HT1080 (cell line): ENCODE measurements at places on chromosomes 16 and 17.
A peak's percentile ranks its signal among the peaks of the same experiment; 100 is the strongest.

DNA sequence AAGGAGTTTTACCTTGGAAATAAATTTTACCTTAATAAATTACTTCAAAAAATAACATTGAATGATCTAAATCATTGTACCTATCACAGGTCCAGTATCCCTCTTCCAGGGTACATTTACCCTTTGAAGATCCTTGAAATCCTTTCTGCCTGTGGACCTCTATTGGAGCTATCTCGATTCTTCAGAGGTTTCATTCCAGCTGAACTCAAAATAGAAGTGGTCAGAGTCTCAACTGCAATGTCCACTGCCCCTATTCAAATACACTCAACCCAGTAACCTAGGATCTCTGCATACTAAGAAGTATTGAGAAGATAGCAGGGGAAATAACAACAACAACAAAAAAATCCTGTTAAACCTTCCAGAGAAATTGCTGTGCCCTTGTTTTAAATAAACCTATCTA is 9.3 kb downstream of the ABCA5 start:
- no peak for DNase-seq

GRCh38 chr17:7555320-7555948 is 3.1 kb upstream of the TNFSF13 start:
- DNase-seq = no peak

DNA sequence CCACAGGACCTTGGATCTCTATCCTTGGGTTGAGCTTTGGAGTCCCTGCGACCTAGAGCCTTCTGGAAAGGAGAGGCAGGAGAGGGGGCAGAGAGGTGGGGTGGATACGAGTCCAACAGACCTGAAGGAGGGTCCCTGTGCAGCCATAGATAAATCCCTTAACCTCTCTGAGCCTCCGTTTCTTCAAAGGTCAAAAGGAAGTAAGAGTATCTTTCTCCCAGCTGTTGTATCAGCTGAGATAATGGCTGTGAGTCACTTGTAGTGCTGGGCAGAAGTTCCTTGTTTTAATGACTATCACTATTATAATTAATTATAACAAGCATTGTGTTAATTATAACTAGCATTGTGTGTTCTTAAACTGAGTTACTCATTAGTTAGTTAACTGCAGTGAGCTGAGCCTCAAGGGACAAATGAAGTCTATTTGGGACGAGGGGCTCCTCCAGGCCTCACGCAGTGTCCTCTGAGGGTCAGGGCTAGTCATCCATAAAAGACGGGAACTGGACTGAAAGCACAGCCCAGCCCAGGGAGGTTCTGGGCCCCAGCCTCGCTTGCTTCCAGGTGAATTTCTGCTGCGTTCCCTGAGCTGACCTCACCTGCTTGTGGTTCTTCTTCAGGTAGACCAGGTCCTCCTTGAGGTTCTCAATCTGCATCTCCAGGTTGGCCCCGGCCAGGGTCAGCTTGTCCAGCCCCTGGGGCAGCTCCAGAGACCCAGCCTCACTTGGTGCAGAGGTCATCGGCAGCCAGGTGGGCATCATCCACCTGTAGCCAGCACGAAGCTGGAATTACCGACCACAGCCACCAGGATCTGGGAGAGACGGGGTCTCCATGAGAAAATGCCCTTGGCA is 5.7 kb upstream of the KRT17 start:
- no peak for DNase-seq

GRCh38 chr16:87328846-87329245 is 11.7 kb upstream of the C16orf95 start:
- no peak for DNase-seq

- peak; percentile 48 for DNase-seq
Observed at GRCh38 chr17:13114601-13115031, 96.8 kb upstream of the ELAC2 start.

DNA sequence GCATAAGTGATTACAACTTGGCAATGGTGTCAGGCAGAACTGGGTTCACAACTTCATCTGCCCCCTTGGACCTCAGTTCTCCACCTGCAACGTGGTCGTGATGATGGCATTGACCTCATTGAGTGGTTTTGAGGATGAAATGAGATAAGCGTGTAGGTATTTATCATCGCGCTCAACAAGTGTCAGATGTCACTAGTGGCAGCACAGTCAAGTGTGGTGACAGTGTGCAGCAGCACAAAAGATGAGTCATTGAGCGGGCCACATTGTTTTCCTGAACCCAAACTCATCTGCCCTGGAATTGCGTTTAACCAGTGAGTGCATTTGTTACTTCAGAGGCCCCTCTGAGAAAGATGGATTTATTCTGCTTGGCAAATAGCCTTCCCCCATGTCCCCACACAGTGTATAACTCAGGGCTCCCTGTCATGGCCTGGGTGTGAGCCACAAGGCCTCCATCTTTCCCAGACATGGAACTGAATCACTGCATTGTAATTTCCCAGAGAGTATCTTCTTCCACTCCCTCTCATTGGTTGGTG is 20.9 kb downstream of the IRX3 start:
- peak; percentile 26 for DNase-seq

DNA sequence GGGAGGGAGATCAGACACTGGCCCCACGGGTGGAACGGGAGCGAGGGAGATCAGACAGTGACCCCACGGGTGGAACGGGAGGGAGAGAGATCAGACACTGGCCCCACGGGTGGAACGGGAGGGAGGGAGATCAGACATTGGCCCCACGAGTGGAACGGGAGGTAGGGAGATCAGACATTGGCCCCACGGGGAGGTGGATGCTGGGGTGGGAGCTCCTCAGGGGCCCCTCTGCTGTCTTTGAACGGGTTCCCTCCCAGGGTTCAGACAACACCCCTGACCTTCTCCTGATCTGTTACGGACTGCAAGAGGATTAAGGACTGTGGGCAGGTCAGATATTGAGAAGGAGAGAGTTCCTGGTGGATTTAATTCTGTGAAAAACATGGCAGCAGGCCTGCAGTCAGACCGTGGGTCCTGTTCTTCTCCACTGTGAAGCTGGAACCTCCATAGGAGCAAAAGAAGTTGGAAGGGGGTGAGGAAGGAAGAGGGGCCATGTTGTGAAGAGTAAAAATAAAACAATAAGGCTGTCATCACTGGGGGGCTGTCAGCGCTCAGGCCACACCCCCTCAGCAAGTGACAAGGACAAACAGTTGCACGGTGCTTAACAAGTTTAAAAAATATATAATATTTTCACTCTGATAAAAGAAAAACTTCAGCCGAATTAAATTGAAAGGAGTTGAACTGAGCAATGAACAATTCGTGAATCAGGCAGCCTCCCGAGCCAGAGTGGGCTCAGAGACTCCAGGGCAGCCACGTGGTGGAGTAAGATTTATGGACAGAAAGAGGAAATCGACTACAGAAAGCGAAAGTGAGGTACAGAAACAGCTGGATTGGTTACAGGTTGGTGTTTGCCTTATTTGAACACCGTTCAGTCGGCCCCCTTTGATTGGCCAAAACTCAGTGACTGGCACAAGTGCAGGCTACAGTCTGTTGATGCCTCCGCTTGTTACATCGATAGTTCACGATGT is 348.7 kb upstream of the TNRC6C start:
- DNase-seq = no peak
